ENCODE measurements at places on chromosomes 3 and 15.

DNA sequence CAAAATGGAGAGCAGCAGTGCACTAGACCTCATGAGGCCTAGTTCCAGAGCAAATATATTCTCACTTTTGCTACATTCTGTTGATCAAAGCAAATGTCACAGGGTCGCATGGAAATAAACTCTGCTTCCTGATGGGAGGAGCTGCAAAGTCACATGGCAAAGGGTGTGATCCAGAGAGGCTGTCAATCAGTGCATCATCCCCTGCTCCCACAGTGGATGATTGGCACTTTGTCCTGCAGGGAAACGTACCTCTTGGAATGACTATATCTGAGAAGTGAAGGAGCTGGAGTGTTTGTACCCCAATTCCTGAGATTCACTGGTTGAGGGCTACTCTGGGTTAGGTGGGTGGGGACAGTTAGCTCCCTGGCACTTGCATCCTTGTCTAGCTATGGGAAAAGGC is 195.1 kb upstream of the CTDSPL start:
- DNase-seq: no peak

GRCh38 chr15:82554849-82555248 is 14.6 kb upstream of the RPS17 start:
- DNase-seq: no peak

DNA sequence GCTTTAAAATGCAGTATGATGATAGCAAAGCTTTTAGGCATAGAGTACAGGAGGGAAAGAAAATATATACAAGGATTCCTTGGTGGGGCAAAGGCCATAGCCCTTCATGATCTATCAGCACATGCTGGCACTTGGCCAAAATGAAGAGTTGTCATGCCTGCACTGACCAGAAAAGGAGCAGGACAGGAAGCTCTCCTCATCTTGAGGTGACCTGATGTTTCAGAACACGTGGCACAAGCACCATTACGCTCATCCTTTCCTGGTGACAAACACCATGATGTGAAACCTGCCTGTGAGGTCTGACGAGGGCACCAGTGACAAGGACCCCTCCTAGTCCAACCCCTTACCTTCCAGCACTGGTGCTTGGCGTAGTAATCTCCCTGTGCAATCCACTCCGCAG is 77.9 kb upstream of the DCLK3 start:
- DNase-seq: no peak

- no peak for DNase-seq
Observed at GRCh38 chr3:149233323-149233722, 11.7 kb upstream of the CP start.

DNA sequence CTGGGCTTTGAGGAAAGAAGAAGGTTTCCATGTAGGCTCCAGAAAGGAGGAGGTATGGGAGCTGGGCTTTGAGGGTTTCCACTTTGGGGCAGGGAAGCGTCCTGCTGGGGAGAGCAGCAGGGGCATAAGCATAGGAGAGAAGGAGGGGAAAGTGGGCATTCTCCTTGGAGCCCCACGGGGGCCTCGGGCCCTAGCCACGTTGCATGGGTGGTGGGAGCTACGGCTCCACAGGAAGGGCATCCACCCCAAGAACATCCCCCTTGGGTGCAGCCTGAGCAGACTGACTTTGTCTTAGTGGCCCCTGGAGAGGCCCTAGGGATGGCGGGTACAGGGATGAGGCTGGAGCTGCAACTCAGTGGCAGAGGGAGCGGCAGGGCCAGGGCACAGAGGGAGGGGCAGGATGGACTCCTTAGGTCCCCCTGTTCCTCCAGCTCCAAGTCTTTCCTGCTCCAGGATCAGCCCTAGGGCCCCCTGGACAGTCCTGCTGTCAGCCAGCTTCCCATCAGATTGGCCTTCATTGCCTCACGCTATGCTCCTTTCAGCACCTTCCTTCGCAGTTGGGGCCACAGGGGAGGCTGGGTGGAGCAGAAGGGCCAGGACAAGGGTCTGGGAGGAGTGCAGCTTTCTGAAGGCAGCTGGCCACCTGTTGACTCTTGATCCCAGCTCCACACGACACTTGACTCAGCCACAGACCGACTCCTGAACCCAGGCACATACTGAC is 22.9 kb downstream of the PRR20G start:
- no peak for DNase-seq

DNA sequence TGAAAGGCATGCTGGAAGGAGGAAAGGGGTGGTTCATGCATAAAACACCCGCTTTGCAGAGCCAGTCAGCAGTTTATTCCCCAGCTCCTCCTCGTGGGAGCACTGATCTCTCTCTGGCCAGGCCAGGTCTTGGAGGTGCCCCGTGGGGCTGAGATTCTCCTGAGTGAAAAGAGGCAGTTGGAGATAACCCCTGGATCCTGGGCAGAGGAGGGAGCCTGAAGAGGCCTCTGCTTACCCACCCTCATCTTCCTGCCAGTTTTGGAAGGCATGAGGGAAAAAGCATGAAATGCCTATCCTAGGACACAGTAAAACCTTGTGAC is 108.3 kb downstream of the SEMA5B start:
- DNase-seq: no peak

- no peak for DNase-seq
Observed at GRCh38 chr3:71657831-71658530, 67.2 kb downstream of the EIF4E3 start.

DNA sequence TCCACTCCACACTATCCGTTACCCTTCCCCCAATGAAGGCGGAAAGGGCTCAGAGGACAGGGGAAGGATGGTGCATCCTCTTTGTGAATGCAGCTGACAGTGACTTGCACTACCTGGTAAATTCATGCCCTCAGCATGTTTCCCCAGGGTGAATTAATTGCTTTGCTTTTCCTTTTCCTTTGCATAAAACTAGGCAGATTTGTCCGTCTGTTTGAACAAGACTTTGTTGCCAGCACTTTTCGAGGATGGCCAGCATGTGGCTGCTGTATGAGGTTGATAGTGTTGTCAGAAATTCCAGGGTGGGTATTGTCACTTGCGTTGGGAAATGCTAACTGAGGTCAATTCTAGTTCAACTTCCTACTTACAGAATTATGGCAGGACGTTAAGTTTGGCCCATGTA is 79.0 kb upstream of the RARB start:
- DNase-seq: no peak
